ENCODE measurements at places on chromosomes 6 and 20.

GRCh38 chr20:2768632-2769015 is 31.8 kb downstream of the CPXM1 start:
- no peak for DNase-seq

DNA sequence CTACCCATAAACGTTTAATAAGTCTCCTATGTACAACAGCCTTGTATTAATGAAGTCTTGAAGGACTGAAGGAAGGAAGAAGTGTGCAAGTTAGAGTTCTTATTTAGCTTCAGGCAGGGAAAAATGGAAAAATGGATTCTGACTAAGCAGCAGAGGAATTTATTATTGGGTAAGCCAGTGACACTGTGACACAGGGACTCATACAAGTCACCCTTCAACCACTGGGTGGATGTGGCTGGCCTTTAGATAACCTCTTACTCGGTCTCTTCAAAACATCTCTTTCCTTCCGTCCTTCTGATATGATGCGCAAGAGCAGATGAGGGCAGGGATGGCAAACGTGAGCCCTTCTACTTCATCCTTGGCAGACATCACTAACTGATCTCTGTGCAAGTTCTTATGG is 145.6 kb downstream of the DHX35 start:
- no peak for DNase-seq

GRCh38 chr6:41278699-41279405 is 7.6 kb downstream of the TREM1 start:
- DNase-seq: peak; percentile 43

- no peak for DNase-seq
Measured at GRCh38 chr6:170128811-170129681, 161.8 kb downstream of the DLL1 start.

GRCh38 chr20:48716086-48716485 is 111.7 kb downstream of the PREX1 start:
- DNase-seq: peak; percentile 61

GRCh38 chr20:56653211-56653610 is 24.1 kb downstream of the TFAP2C start:
- DNase-seq: no peak

DNA sequence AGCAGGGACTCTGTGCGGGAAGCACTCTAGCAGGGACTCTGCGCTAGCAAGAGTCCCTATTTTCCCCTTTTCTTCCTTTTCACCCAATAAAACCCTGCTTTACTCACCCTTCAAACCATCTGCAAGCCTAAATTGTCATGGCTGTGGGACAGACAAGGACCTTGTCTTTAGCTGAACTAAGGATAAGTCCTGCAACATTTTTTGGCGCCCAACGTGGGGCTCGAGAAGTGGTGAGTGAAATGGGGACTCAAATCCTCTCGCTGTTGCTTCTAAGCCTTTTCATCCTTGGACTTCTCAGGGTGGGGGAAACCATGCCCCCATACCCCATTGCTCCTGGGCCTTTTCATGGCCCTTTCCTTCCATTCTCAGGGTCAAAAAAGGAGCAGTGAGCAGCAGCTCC is 46.4 kb downstream of the IMPG1 start:
- no peak for DNase-seq

DNA sequence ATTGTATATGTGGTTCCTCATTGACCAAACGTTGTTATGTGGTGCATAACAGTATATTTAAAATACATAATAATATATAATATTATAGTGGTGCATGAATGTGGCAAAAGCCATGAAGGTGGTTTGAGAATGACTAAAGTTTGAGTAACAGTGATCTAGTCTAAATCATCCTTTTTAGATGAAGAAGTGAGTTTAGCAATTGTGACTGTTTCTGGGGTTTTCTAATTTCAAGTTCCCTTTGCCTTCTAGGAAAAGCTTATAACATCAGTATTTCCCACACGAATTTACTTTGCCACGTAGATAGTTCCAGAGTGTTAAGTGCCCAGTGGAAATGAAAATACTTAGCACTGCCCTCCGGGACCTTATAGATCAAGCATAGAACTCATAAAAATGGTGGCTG is 40.9 kb downstream of the ARFGEF2 start:
- DNase-seq: no peak

GRCh38 chr6:53530346-53530745 is 14.6 kb downstream of the GCLC start:
- no peak for DNase-seq

GRCh38 chr6:27059621-27060425 is 187.7 kb upstream of the PRSS16 start:
- no peak for DNase-seq

- no peak for DNase-seq
Measured at GRCh38 chr6:103119056-103119455, 1725.5 kb downstream of the GRIK2 start.

DNA sequence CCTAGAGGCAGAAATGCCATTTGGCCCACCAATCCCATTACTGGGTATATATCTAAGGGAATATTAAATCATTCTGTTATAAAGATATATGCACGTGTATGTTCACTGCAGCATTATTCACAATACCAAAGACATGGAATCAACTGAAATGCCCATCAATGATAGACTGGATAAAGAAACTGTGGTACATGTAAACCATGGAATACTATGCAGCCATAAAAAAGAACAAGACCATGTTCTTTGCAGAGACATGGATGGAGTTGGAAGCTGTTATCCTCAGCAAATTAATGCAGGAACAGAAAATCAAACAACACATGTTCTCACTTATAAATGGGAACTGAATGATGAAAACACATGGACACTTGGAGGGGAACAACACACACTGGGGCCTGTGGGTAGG is 458.4 kb downstream of the CD83 start:
- DNase-seq: no peak

DNA sequence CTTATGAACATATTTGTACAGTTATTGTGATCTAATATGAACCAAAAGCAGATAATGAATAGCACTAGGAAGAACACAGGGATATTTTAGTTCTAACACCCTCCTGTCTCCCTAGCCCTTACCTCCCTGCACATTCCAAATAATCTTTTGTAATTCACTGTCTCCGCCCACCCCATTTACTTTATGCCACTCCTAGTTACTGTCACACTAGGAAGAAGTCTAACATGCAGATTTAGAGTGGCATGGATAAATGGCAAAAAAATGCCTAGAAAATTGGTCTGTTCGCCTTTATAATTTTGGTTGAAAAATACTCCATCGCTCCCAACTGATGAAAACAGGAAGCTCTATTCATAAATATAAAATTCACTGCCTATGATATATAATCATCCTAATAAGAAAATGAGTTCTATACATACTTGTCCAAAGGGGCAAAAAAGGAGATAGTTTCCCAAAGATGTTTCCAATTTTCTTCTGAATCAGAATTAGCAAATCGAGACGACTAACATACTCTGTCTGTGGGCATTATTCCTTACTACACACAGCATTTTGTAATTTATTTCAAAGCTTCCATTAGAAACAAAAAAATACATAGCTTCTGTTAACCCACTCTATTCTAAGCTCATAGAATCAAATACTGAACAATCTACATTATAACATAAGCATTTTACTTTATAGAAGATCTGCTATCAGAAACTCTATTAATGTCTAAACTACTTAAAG is 1.3 kb upstream of the RUNX2 start:
- DNase-seq: no peak

GRCh38 chr6:43339168-43339567 is 30.3 kb downstream of the ZNF318 start:
- DNase-seq: no peak

- DNase-seq: no peak
Measured at GRCh38 chr6:125102891-125103290, 50.7 kb upstream of the TPD52L1 start.

- DNase-seq: no peak
Measured at GRCh38 chr20:35443003-35443402, 5.0 kb upstream of the GDF5 start.

- no peak for DNase-seq
Measured at GRCh38 chr6:118808793-118809638, 84.9 kb upstream of the ASF1A start.

GRCh38 chr20:62953839-62954703 is 1.6 kb downstream of the SLC17A9 start:
- peak; percentile 38 for DNase-seq

- no peak for DNase-seq
Measured at GRCh38 chr6:53623497-53623896, 42.1 kb downstream of the KLHL31 start.

DNA sequence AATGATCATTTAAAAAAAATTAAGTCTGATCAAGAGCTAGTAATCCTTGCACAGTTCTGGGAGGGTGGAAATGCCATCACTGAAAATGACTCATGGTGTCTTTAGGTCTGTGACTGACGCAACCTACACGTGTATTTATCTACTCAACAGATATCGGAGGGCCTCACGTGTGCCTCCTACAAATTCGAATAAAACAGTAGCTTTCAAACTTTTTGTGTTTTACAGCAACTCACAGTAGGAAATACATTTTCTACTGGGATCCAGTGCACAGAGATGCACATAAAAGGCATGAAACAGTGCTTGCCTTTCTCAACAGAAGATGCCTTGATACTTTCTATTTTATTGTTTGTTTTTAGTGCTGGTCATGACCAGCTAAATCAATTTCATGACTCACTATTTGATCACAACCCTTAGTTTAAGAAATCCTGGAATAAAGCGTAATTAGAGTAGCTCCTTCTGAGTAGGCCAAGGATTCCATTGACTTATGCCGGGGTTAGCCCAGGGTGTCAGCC is 210.0 kb upstream of the SNX9 start:
- DNase-seq: no peak

DNA sequence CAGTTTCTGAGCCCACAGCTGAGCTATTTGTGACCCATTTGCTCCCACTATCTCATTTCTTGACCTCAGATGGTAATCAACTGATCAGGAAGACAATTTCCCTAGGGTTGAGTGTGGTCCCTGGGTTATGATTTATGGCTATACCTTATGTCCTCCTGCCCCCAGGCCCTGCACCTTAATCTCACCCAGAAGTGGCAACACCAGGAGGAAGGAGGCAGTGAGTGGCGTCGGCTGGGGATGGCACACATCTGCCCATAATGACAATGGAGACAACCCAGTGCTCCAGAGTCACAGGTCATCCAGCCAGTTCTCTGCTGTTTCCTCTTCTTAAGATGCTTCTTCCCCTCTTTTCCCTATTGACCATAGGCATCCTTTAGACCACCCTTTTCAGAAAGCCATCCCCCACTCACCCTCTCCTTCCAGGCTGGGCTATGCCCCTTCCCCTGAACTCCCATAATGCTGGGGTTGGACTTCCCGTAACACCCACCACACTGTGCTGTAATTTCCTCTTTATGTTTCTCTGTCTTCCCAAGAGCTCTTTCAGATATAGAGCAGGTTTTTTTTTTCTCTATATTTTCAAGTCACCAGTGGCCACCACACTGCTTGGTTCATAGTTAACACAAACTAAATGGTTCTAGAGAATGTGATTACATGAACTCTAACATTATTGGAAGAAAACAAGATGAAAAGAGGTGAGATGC is 8.0 kb downstream of the TRIM10 start:
- no peak for DNase-seq
